ENCODE measurements at places on chromosomes 1 and 21.

DNA sequence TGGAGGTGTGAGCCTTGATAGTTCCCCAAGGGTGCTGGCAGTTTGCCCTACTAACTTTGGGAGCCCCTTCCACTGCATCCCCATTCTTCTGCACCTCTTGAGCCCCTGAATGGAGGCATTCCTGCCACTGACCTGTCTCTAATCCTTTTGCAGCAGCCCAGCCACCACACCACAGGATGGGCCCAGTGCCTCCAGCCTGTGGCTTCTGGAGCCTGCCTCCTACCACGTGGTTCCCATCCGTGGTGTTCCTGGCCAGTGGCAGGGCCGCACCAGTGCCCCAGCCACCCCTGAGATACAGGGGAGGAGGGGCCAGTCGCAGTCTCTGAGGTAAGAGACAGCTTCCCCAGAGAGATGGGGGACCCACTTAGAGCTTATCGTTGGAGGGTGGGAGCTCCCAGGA, 14.4 kb downstream of the INAVA start:
- DNase-seq, result no peak

- DNase-seq, result no peak
Observed at GRCh38 chr1:86596224-86596623, 49.3 kb downstream of the CLCA4 start.

DNA sequence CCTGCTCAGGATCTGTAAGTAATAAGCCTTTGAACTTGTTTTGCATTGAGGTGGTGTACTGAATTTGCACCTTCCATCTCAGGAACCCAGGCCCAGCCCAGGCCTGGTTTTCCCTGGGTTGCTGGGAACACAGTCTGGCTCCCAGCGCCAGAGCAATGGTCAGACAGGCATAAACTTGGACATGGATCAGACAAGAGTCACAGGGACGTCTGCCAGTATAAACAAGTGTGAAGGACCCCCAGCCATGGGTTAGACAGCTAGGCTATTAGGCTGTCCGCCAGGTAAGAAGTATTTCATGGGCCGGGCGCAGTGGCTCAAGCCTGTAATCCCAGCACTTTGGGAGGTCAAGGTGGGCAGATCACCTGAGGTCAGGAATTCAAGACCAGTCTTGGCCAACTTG, 5.5 kb downstream of the IFNLR1 start:
- no peak for DNase-seq

- no peak for DNase-seq
Observed at GRCh38 chr1:106366627-106367319, 689.7 kb upstream of the PRMT6 start.

- DNase-seq, result no peak
Observed at GRCh38 chr1:110690709-110691365, 16.1 kb upstream of the KCNA3 start.

DNA sequence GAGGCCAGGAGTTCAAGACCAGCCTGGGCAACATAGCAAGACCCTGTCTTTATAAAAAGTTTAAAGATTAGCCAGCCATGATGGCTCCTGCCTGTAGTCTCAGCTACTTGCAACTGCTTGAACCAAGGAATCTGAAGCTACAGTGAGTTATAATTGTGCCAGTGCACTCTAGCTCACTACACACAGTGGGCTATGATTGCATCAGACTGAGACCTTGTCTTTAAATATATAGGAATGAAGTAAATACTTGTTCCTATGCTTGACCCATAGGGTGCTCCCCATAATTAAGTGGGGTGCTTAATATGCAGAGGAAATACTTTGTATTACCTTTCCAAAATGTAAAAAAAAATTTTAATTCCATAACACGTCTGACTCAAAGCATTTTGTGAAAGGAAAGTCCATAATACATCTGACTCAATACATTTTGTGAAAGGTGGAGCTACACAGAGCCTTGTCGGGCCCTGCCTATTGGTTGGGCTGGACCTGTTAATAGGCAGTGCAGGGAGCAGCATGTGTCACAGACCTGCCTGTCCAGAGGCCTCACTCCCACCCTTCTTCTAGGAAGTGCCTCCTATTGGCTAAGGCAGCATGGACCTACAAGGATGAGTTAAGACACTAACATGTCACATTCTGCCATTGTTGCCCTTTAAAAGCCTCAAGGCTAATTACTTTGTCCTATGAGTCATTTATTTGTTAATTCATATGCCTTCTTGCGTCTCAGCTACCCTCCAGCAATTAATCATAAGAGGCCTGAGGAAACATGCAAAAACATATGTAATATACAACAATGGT, 33.6 kb downstream of the CD58 start:
- DNase-seq, result no peak

GRCh38 chr1:205601205-205601604, 30.6 kb downstream of the ELK4 start:
- DNase-seq, result no peak

DNA sequence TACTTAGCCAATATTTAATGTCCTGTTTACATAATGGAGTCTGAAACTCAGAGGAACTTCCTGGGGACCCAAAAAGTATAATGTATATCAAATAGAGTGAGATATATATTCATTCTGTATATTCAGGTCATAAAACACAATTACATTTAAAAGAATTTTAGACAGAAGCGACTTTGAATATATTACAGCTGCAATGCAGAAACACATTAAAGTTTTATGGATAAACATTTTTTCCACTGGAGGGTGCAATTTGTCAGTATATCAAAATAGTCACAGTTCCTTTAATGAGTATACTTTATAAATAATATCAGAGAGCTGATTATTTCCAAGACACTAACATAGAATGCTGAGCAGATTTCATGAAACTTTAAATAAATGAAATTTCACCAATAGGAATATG, 43.9 kb upstream of the CRB1 start:
- no peak for DNase-seq

- DNase-seq, result peak; percentile 37
Observed at GRCh38 chr1:147723691-147724323, 36.6 kb downstream of the GJA5 start.

- peak; percentile 47 for DNase-seq
Observed at GRCh38 chr21:39867198-39867650, at the start of gene PCP4. TSS of gene PCP4 (plus strand) at chr21:39867438. CDS start at chr21:39867502, 64 bp downstream.

DNA sequence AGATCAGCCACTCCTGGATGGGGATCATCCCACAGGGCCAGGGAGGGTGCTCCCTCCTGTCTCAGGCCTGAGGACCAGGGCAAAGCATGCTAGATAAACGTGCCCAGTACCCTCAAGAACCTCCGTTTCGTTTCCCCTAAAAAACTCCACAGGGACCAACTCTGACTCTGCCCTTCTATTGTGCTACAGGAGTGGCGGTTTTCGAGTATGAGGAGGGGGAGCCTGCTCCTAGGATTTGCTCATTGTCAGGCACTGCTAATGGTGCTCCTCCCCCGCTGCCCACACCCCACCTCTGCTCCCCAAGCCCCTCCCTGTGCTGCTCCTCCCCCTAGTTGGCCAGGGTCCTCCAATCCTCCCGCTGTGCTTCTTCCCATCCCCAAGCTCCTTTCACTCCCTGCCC, 32.0 kb downstream of the PGBD5 start:
- no peak for DNase-seq

DNA sequence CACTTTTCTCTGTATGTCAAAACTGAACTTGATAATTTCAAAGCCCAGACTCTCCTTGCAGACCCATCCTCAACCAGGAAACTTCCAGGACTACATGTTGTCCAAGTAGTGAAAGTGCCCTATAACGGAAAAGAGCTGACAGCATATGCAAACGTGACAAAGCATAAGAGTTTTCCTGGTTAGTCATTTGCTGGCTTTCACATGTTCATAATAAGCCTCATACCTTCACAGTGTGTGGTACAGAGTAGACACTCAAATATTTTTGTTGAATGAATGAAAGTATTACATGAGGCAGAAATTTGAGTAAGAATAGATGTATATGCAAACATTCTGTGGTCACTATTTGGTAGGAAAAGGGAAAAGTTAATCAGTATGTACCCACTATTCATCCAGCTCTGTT, 473.3 kb downstream of the MRPL39 start:
- DNase-seq, result no peak

- no peak for DNase-seq
Observed at GRCh38 chr1:117584181-117584580, 21.7 kb upstream of the TENT5C start.

- DNase-seq, result no peak
Observed at GRCh38 chr1:178644308-178645120, 80.5 kb upstream of the RALGPS2 start.

GRCh38 chr1:89512996-89513720, 11.5 kb upstream of the LRRC8B start:
- no peak for DNase-seq

All from HuH-7.5 (cell line).